ENCODE measurements at places on chromosomes 6 and 20. TPM values are rescaled to one million over a fixed set of nuclear protein-coding genes. Genes with fewer than 3 reads are reported as not detected.

GPR6 gene
- total RNA-seq: not detected

MRPL2 gene
- 55.4 TPM for total RNA-seq

EYS gene
- total RNA-seq: 0.02 TPM

HLA-DOA gene
- total RNA-seq: 0.50 TPM

MUC22 gene
- total RNA-seq: not detected

Measured in A549 treated with RU486 at 1 μM for 4 hours (cell line).